ENCODE measurements at places on chromosomes 2 and 18. TPM values are rescaled to one million over a fixed set of nuclear protein-coding genes. Genes with fewer than 3 reads are reported as not detected.

Gene TTN
- total RNA-seq: 0.59 TPM

Gene DARS1
- 122 TPM for total RNA-seq

Gene KIF1A
- total RNA-seq: 204 TPM

Gene ALLC
- not detected for total RNA-seq

DNA sequence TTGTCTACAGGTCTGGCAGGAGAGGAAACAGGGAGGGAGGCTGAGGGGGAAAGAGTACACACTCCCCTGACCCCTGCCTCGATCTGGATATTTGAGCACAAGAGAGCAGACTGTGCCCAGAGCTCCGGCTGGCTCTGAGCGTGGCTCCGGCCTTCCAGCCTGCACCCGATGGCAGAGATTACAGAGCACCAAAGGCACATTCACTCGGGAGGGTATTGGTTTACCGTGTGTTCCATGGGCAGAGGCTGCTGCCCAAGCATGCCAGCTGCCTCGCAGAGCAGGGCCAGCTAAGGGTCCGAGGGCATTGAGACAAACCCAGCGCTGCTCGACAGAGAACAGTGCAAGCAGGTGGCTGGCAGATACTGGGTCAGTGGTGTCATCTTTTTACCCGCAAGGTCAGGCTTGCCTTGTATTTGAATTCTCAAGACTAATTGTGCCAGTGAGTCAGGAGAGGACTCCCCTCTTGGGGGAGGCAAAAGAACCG, 132.2 kb downstream of the TNS1 start:
- DNase-seq: no peak

GRCh38 chr2:48695991-48696390, 59.5 kb downstream of the LHCGR start:
- DNase-seq: no peak

GRCh38 chr2:108199726-108200125, 40.0 kb upstream of the SULT1C3 start:
- DNase-seq: no peak

- DNase-seq: no peak
These were observed 981 bp downstream of the C2orf66 start for GRCh38 chr2:196808083-196808665.

DNA sequence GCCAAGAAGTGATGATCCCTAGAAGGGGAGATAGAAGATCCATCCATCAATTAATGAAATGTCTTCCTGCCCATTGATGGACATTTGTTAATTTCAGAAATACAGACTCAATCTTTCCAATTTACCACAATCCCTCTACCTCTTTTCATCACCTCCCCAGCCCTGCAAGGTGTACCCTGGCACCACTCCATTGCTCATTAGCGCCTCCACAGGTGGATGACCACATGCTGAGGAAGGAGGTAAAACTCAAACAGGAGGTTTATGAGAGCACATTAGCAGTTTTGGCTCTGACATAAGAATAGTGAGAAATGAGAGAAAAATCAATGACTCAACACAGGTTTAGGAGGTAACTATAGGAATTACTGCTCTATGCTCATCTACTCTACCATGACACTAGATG, 208.0 kb downstream of the C1D start:
- DNase-seq: peak; percentile 42

DNA sequence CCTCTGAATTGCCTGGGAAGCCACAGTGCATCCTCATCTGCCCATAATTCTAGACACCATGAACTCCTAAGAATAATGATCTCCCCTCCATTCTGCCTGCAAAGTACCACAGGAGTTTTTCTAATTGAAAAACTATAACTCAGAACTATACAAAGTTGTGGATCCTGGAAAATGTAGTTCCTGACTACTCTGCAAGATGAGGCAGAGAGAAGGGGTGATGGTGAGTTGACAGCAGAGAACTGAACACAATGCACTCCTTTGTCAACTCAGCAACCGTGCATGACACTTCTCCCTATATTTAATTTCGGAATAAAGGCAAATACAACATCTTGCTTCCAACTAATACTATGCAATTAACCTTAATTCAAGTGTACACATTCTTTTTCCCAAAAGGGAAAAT, 471.1 kb upstream of the FAM98A start:
- no peak for DNase-seq

DNA sequence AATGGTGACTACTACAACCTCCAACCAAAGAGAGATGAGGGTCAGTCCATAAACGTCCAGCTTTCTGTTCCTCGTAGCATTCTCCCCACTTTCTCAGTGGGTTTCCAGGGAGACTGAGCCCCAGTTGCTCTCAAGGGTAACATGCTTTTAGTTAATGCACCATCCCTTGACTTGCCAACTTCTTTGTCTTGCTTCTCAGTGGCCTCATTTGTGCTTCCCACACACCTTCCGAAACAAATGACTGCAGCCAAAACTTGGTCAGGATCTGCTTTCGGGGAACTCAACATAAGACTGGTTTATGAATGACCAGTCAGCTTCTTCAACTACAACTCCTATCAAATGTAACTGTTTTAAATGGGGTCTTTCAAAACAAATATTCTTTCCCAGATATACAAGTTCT, 94.1 kb downstream of the COL6A3 start:
- no peak for DNase-seq

DNA sequence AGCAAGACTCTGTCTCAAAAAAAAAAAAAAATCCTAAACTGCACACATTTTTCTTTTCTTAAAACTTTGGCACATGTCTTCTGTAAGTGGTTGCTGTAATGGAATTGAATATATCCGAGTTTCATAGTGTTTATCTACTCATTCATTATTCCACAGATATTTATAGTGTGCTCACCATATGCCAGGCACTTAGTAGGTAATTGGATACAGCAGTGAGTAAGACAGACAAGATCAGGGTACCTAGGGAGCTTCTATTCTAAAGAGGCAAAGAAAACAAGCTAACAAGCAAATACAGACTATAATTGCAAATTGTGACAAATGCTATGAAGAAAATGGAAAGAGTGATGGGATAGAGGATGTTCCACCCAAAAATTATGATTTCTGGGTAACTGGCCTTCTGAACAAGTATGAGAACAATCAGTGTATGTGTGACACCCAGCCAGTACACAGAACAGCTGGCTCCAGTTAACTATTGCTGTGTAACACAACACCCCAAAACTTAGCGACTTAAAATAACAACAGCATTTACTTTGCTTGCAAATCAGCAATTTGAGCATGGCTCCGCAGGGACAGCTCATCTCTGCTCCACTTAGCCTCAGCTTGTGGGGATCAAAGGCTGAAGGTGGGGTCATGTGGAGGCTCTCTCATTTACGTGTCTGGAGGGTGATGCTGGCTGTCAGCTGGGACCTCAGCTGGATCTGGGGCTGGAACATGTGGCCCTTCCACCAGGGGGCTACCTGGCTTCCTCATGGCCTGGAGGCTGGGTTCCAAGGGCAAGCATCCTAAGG, 224.9 kb downstream of the INSIG2 start:
- peak; percentile 76 for DNase-seq

- DNase-seq: no peak
These were observed 259.0 kb downstream of the NBAS start for GRCh38 chr2:15302154-15302553.

Data from H9 (cell line).